ENCODE measurements at places on chromosomes 6 and 20. TPM values are rescaled to one million over a fixed set of nuclear protein-coding genes. Genes with fewer than 3 reads are reported as not detected.

DNA sequence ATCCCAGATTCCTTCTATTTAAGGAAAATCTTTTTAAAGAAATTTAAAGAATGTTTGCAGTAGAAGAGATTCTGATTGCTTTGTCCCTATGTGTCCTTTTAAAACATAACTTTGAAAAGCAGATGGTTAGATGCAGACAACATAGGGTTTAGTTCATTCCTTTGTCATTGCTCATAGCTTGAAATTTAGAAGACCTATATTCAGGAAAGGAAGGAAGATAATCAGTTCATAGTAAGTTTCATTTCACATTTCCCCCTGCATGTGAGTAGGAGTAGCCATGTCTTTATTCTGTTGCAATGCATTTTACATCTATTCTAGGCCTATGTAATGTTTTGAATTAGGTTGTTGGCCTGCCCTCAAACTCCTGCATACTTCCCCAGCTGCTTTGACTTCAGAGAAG, 197.9 kb upstream of the GRIK2 start:
- DNase-seq, result no peak

DNA sequence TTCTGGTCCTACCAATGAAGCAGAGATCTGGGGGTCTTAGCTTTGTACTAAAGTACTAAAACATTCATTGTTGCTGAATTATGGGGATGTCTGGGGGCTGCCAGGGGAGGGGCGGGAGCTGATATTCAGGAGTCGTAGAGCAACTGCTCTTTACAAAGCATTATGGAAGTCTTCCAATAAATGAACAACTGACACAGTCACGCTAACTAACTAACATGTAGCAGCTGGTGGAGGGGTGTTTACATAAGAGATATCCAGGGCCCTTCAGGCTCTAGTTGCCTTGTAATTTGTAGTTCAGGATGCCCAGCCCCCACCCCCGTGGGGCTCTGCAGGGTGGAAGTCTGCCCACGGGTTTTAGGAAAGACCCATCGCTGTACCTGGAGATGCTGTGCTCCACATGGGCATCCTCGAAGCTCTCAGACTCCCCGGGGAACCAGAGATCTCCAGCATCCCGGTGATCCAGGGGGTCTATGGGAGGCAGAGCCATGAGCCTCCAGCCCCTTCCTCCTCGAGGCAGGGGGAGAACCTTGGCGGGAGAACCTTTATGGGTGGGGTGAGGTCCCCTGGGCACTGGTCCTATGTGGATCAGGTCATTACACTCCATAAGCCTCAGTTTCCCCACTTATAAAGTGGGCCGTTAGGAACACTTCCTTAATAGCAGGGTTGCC, 3.4 kb downstream of the TREM2 start:
- DNase-seq, result no peak

The GPR63 gene
- total RNA-seq, result not detected

GRCh38 chr6:119821380-119821779, 471.8 kb upstream of the MAN1A1 start:
- no peak for DNase-seq

The EEF1A2 gene
- 58.1 TPM for total RNA-seq

The COL21A1 gene
- total RNA-seq, result not detected

The PPT2 gene
- total RNA-seq, result 38.5 TPM

- DNase-seq, result no peak
Measured at GRCh38 chr6:77972334-77972733, 319.5 kb downstream of the MEI4 start.

DNA sequence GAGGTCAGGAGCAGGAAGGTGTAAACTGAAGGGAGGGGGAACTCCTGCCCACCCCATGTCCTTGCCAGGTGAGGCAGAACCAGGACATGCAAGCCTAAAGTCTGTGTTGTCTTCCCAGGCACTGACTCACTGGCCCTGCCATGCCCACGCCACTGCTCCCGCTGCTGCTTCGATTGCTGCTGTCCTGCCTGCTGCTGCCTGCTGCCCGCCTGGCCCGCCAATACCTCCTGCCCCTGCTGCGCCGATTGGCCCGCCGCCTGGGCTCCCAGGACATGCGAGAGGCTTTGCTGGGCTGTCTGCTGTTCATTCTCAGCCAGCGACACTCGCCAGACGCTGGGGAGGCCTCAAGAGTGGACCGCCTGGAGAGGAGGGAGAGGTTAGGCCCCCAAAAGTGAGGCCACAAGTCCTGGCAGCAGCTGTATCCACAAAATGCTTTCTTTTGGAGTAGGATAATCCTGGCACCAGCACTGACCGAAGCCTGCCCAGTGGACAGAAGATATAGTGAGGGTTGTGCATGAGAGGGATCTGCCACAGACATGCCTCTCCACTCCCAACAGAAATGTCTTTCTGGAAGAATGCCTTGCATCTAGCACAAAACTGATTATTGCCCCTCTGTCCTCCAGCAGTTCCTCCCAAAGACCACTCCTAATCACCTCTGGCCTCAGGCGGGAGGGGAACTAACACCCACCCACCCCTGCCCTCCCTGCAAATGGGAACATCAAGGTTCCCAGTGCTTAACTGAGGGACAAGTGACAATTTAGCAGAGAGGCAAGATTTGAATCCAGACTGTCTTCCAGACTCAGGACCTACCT, 812 bp downstream of the MYMX start:
- peak; percentile 80 for DNase-seq

DNA sequence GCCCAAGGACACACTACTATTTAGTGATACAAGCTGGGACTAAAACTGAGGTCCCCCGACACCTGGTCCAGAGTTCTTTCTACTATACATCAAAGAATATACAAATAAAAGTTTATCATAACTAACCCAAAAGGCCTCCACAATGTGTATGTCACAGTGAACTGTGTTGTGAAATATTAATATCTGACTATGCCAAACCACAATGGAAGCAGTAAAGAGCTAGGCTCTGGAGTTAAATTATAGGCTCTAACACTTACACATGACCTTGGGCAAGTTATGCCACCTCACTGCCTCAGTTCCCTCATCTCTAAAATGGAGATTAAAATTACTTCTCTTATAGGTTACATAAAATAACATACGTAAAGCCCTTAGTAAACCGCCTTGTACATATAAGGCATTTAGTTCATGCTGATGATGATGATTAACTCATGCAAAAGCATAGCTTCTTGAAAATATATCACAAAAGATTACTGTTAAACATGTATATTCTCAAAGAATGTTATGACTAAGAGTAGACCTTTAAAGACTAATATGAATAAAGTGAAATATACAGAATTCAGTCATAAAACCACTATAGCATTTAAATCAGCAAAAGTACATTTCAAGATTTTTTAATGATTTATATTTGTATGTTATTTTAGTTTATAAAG, 5.7 kb downstream of the SUPT3H start:
- DNase-seq, result no peak

DNA sequence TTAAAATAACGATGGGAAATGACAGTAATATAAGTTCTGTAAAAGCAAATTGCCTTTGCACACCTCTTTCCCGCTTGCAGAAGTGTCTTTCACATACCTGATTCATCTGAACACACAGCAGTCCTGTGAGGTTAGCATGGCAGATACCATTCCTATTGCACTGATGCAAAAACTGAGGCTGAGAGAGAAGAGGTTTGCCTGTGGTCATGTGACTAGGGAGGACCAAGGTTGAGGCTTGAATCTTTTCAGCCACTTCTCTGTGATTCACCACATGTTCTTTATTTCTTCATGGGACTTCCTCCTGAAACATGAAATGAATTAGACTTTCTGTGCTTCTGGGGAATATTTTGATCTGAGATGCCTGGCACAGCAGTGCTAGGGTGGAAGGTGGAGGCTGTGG, 92.9 kb downstream of the VEGFA start:
- DNase-seq, result no peak

The ASIP gene
- not detected for total RNA-seq

GRCh38 chr6:30759575-30760239, 15.4 kb upstream of the IER3 start:
- DNase-seq, result no peak

The GRM1 gene
- not detected for total RNA-seq

DNA sequence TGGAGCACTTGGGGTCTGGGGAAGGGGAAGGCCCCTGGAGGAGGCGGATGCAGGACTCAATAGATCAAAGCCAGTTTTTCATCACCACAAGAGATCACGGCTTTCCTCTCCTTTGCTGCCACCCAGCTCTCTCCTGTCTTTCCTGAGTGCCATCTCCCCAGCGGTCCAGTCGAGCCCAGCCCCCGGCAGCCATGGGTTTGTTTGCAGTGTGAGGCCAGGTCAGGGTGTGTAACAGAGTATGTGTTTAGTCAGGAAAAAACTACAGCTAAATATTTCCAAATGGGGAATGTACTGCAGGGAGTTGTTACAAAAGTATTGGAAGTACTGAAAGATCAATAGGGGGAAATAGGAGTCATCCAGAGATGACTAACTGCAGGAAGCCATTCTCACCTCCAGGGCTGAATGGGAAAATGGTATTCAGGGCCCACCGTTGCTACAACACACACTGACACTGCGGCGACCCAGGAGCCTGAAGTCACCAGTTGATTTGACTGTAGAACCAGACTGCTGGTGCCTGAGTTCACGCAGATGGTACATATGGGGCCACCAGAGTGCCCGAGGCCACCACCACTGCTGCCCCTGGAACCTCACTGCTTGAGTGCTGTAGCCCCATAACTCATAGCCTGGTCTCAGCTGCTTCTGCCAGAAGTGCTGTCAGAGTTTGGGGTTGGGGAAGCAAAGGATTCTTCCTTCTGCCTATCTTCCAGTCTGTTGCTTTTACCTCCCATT, 23.6 kb upstream of the FANCE start:
- no peak for DNase-seq

The MGME1 gene
- 20.9 TPM for total RNA-seq

- no peak for DNase-seq
Measured at GRCh38 chr6:21457647-21458046, 135.9 kb upstream of the SOX4 start.

The PDE7B gene
- not detected for total RNA-seq

DNA sequence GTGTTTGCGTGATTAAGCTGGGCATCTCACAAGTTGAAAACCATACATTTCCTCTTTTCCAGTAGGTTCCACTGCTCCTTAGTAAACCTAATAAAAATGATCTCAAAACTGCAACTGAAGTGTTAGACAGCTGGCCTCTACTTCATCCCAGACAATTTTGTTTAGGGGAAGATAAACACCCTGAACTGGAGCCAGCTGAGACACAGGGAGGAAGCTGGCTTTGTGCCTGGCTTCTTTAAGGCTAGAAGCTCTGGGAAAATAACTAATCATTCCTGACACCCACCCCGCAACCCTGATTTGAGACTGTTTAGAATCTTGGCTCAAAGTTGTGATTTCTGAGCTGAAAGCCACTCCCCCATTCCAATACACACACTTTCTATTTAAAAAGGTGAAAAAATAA, 11.6 kb downstream of the PTPRT start:
- DNase-seq, result no peak

- DNase-seq, result no peak
Measured at GRCh38 chr6:39881851-39882530, 52.3 kb downstream of the MOCS1 start.

The COL11A2 gene
- 10.4 TPM for total RNA-seq

- DNase-seq, result no peak
Measured at GRCh38 chr6:1412901-1413300, 23.5 kb downstream of the FOXF2 start.

DNA sequence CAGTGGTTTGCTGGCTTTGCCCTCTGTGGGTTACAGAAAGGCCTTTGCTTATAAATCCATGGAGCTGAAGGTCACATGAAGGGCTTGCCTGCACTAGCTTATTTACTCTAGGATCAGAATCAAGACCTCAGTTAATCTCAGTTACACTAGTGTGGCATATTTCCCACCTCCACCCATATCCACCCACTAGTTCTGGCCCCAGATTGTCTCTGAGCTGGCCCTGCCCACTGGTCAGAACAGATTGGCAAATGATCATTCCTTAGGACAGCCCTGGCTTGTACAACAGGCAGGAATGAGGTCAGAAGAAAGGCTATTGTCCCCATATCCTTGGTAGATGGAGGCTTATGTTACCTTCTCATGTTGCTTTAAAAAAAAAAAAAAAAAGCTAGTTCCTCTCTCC, 33.3 kb upstream of the SASH1 start:
- no peak for DNase-seq

- no peak for DNase-seq
Measured at GRCh38 chr6:12654514-12654913, 62.1 kb upstream of the PHACTR1 start.

GRCh38 chr20:50460115-50460607, 50.0 kb upstream of the PTPN1 start:
- no peak for DNase-seq

DNA sequence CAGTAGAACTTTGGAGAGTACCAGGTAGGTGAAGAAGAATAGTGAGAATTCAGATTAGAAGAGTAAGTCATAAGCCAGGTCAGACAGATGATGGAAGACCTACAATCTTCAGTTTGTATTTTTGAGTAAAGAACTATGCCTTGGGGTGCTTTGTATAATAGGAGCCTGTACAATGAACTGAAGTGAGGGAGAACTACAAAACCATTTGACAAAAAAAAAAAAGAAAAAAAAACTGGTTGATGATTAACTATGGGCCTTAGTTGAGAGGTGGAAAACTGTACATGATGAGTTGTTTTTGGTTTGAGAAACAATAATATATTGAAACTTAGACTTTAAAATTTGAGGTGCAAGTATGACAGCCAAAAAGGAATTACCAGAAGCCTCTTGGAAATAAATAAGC, 25.7 kb downstream of the VTA1 start:
- no peak for DNase-seq

The SFTA2 gene
- total RNA-seq, result not detected

DNA sequence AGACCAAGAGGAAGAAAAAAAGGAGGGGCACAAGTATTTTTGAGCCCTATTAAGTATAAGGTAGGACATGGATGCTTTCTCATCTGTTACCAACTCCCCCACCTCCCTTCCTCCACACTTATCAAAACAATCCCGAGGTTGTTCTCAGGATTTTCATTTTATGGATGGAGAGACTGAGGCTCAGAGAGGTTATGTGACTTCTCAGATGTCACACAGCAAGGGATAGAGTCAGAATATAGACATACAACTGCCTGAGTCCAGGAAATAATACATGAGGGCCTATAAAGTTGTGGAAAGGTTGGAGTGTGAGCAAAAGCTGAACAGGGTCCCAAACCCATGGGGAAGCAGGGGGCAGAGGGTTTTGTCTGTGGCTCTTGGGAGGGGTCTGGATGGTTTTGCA, 19.3 kb downstream of the KCNK17 start:
- no peak for DNase-seq

GRCh38 chr20:34102342-34102741, 9.7 kb downstream of the EIF2S2 start:
- no peak for DNase-seq

- peak; percentile 36 for DNase-seq
Measured at GRCh38 chr6:33589731-33590530, 9.9 kb upstream of the BAK1 start.

GRCh38 chr20:347640-348484, 951 bp downstream of the NRSN2 start:
- DNase-seq, result peak; percentile 94

The CDSN gene
- total RNA-seq, result not detected

- no peak for DNase-seq
Measured at GRCh38 chr20:37305839-37306238, 16.4 kb downstream of the MANBAL start.

All from G401 (cell line).